Activated naive CD8-positive, alpha-beta T cell treated with anti-CD3 and anti-CD28 coated beads for 36 hours (primary cell): ENCODE measurements at places on chromosomes 6 and 20.

GRCh38 chr6:6906570-6907213 lies 201.1 kb upstream of the RREB1 start:
- H3K4me1 ChIP-seq = no peaks in the 10 kb centered on the region
- no peak for DNase-seq
- peaks cover 20% of the 10 kb centered on the region for H3K27me3 ChIP-seq
- H3K4me3 ChIP-seq = no peak overlapping the region
- no peak overlapping the region for H3K27ac ChIP-seq
- H3K36me3 ChIP-seq = no peaks in the 10 kb centered on the region

DNA sequence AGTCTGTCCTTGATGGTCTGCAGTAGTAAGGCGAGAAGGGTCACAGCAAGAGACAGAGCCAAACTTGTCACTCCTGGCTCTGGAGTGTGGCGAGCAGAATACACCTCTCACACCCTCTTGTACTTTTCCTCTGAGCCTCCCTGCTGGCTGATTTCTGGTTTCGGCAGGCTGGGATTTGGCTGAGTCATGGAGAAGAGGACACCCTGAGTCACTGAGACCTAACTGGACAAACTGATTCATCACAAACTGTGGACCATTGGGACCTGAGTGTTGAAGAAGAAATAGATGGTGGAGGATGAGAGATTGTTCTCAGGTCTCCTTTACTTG lies 101.7 kb downstream of the F13A1 start:
- no peaks in the 10 kb centered on the region for H3K4me1 ChIP-seq
- H3K27me3 ChIP-seq = peaks cover 27% of the 10 kb centered on the region
- H3K27ac ChIP-seq = no peak overlapping the region
- H3K4me3 ChIP-seq = no peak overlapping the region

DNA sequence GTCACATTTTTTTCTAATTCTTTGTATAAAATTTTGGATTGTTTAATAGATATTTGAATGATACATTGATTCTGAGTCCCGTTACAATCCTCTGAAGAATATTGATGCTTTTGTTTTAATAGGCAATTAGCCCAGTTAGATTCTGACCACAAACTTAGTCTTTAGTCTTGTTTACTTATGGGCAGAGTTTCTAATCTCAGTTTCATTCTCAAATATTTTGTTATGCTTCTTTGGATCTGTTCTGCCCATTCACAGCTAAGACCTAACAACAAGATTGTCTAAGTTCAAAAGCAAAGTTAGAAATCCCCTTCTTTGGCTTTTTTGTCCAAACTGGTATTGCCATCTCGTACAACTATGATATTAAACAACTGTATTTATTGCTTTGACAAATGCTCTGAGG lies 58.0 kb downstream of the TBXT start:
- H3K36me3 ChIP-seq = no peaks in the 10 kb centered on the region
- no peak for DNase-seq
- peaks cover 44% of the 10 kb centered on the region for H3K27me3 ChIP-seq
- H3K27ac ChIP-seq = no peak overlapping the region

GRCh38 chr6:74256381-74256780 lies 560.4 kb downstream of the CD109 start:
- no peaks in the 10 kb centered on the region for H3K4me1 ChIP-seq
- H3K27me3 ChIP-seq = no peaks in the 10 kb centered on the region
- DNase-seq = no peak
- H3K27ac ChIP-seq = no peak overlapping the region
- H3K4me3 ChIP-seq = no peak overlapping the region
- no peaks in the 10 kb centered on the region for H3K36me3 ChIP-seq

DNA sequence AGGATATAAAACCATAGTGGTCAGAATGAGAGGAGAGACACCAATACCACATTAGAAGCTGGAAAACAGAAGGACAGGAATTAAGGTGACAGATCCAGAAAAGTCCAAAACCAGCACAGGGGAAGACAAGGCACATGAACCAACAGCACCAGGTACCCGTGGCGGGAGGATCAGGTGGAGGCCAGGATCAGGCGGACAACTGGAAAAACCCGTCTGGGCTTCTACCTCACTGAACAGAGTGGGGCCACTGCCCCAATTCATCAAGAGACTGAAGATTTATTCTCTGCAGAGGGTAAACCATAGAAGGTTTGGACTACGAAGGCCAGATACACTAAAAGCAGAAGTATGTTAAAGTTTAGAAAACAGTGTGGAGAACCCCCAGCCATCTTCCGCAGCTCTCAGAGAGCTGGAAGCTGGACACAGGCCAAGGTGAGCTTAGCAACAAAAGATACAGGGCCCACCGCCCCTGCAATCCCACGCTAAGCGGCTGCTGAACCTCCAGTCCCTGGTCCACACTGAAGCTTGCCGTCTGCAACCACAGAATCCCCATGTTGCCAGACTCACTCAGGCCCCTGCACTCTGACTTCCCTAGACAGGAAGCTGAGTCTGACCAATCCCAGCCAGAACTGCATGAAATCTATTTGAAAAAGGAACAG lies 29.9 kb downstream of the ABHD12 start:
- H3K27me3 ChIP-seq = no peaks in the 10 kb centered on the region
- peaks cover 4% of the 10 kb centered on the region for H3K36me3 ChIP-seq
- no peak overlapping the region for H3K4me3 ChIP-seq
- H3K27ac ChIP-seq = no peak overlapping the region
- no peak for DNase-seq

DNA sequence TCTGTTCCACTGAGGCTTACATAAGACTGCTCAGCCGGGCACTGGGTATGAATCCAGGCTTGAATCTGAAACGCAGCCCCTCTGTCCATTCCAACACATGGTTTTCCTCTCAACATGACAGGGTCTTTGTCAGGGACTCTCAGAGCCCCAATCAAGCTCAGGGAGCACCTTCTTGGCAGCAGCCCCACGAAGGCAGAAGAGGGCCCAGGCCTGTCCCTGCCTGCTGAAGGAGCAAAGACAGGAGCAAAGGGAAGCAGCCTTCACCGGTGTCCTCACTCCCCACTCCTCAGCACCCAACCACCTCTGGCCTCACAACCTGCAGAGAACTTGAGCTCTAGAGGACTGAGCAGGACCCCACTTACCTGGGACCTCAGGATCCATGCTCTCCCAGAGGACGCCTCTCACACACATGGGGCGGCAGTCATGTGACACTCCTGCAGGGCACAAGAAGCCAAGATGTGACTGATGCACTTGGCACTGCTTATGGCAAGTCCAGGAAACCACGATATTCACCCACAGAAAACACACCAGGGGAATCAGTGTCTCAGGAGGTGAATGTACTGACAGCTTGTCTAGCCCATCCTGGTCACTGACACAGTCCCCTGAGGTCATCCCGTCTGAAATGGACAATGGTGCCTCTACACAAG lies 4.3 kb downstream of the SNHG17 start:
- peak overlapping the region; percentile 74 for H3K27ac ChIP-seq
- peak overlapping the region; percentile 96 for H3K4me3 ChIP-seq
- H3K4me1 ChIP-seq = peaks cover 61% of the 10 kb centered on the region
- no peaks in the 10 kb centered on the region for H3K27me3 ChIP-seq
- H3K36me3 ChIP-seq = peaks cover 84% of the 10 kb centered on the region
